Naive thymus-derived CD8-positive, alpha-beta T cell (primary cell): ENCODE measurements at places on chromosomes 16 and 17. TPM values are rescaled to one million over a fixed set of nuclear protein-coding genes. Genes with fewer than 3 reads are reported as not detected.
A peak's percentile ranks its signal among the peaks of the same experiment; 100 is the strongest.

- no peak overlapping the region for H3K4me3 ChIP-seq
- no peaks in the 10 kb centered on the region for H3K36me3 ChIP-seq
- no peaks in the 10 kb centered on the region for H3K4me1 ChIP-seq
- no peak overlapping the region for H3K27ac ChIP-seq
- no peak for DNase-seq
- H3K27me3 ChIP-seq = peaks cover 14% of the 10 kb centered on the region
Measured at GRCh38 chr16:48201515-48202201, 42.4 kb upstream of the LONP2 start.

- peaks cover 2% of the 10 kb centered on the region for H3K27me3 ChIP-seq
- H3K4me1 ChIP-seq = no peaks in the 10 kb centered on the region
- H3K4me3 ChIP-seq = no peak overlapping the region
- no peak overlapping the region for H3K27ac ChIP-seq
- no peaks in the 10 kb centered on the region for H3K36me3 ChIP-seq
- DNase-seq = no peak
Measured at GRCh38 chr16:6493555-6493954, 839.1 kb upstream of the RBFOX1 start.

DNA sequence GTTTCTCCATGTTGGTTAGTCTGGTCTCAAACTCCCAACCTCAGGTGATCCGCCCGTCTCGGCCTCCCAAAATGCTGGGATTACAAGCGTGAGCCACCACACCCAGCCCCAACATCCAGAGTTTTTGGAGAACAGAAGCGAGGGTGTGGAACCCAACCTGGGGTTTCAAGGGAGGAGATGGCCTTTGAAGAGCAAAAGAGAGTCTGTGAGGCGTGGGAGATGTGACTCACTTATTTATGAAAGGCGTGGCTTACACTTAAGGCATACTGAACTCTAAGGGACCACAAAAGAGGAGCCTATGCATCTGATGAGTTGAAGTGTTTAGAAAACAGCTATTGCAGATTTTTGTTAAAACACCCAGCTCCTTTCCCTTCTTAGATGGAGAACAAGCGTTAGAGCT is 18.9 kb downstream of the ARSG start:
- peak overlapping the region; percentile 25 for H3K27ac ChIP-seq
- DNase-seq = no peak
- H3K4me1 ChIP-seq = peaks cover 67% of the 10 kb centered on the region
- H3K4me3 ChIP-seq = no peak overlapping the region
- no peaks in the 10 kb centered on the region for H3K27me3 ChIP-seq

- peak overlapping the region; percentile 85 for H3K27ac ChIP-seq
- H3K36me3 ChIP-seq = no peaks in the 10 kb centered on the region
- H3K4me3 ChIP-seq = peak overlapping the region; percentile 86
- DNase-seq = peak; percentile 58
- no peaks in the 10 kb centered on the region for H3K27me3 ChIP-seq
Measured at GRCh38 chr16:85557083-85557970, 55.8 kb upstream of the GSE1 start.

KCNH4 gene
- 0.11 TPM for total RNA-seq

TEX19 gene
- total RNA-seq = not detected
